ENCODE measurements at places on chromosomes 5 and 9.
A peak's percentile ranks its signal among the peaks of the same experiment; 100 is the strongest.

DNA sequence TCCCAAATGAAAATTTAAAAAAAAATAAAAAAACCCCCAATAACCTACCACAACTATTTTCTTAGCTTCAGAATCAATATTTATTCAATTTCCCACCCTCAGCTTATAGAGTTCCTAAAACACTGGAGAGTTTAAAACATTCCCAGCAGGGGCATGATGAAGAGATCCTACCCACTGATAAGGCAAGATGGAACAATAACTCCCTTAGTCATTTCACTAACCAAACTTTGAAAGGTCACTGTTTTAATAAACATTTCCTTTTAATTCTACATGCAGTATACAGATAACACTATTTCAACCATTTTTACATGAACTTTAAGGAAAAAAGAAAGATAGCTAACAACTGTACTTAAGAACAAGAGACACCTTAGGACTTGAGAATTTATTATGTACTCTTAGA lies 34.9 kb upstream of the ACOT12 start:
- no peak for DNase-seq

- DNase-seq: no peak
Observed at GRCh38 chr9:116133163-116133562, 20.4 kb upstream of the PAPPA start.

- no peak for DNase-seq
Observed at GRCh38 chr9:4805191-4805918, 12.6 kb downstream of the RCL1 start.

DNA sequence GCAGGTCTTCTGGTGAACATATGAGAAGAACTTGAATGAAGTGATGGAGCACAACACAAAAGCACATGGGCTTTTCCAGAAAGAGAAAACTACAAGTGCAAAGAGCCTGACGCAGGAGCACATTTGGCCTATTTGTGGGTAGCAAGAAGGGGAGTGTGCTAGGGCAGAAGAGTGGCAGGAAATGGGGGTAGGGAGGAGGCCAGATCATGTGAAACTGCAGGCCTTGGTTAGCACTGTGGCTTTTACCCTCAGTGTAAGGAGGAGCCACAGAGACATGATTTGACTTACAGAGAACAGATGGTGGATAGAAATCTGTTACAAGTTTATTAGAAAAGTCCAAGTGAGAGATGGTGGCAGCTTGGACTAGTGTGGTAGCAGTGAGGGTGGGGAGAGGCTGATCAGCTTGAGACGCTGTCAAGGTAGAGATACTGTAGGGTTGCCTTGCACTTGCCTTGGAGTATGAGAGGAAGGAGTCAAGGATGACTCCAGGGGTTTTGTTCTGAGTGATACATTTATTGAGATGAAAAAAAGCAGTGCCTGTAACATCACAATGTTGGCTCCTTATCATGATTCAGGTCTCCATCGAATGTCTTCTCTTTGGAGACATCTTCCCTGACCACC lies 126.7 kb downstream of the PPP2R2B start:
- DNase-seq: no peak

DNA sequence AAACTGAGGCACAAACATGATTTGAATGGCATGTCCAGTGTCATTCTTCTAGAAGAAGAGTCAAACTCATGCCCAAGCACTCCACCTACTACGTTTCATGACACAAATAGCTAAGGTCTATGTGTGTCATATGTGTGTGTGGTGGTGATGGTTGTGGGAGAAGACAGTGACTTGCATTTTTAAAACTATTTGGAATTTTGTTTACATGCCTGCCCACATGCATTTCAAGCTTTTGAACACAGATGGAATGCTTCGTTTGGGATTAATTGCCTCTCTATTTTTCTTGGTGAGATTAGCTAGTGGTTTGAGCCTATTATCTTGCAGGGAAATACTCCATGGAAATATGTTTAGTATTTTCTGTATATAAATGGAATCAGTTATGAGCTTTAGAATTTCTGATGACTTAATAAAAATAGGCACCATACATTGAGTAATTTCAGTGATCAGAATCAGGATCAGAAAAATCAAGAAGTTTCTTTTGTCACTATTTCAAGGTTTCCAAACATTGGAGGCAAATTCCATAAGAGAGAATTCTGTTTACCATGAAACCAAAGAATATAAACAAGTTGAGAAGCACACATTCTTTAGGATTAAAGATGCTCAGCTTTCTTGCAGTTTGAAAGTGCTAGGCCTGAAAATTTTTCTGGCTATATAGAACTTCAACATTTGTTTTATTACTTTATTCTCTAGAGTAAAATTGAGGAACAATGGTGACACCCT lies 260.3 kb upstream of the SEMA6A start:
- no peak for DNase-seq

DNA sequence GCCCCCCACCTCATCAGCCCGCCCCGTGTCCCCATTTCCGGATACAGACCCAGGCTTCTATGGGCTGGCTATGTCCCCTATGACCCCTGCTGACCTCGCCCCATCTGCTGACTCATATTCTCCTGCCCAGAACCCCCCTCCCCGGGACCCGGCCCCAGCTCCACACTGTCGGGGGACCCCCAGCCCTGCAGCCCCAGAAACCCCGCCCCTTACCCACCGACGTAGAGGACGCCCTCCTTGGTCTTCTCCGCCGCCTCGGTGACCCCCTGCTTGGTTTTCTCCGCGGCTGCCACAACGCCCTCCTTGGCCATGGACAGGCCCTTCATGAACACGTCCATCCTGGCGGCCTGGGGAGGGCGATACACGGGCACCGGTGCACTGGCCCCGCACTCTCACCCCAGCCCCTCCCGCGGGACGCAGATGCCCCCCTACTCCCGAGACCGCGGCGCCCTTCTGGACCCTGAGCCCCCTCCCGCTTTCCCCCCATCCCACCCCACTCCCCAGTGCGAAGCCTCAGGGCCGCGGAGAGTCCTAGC lies 949 bp downstream of the SNCB start:
- no peak for DNase-seq

- DNase-seq: peak; percentile 77
Observed at GRCh38 chr5:15501091-15501791, 1.3 kb downstream of the FBXL7 start.
